ENCODE measurements at places on chromosomes 5 and 9. TPM values are rescaled to one million over a fixed set of nuclear protein-coding genes. Genes with fewer than 3 reads are reported as not detected.

- DNase-seq = no peak
Observed at GRCh38 chr5:58490402-58491050, 709 bp upstream of the GAPT start.

GRCh38 chr9:136143215-136144001, 24.7 kb upstream of the TMEM250 start:
- peak; percentile 59 for DNase-seq

The C5orf58 gene
- 0.28 TPM for total RNA-seq

DNA sequence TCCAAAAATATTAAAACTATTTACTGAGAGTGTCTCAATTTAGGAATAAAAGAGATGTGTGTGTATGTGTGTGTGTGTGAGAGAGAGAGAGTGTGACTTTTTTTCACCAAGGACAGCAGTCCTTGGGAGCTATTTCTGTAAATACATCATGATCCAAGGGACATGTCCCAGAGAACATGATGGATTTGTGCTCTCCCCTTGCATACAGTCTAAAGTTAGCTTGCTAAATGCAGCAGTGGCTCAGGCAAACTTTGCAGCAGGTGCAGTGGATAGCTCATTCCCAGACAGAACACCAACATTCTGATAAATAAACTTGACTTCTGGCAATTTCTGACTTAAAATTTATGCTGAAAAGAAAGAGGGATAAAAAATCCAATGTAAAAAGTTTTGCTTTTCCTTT, 55.4 kb upstream of the SGCD start:
- DNase-seq = no peak

The SLC6A3 gene
- total RNA-seq = 0.10 TPM

GRCh38 chr9:35367451-35367850, 122.5 kb upstream of the RUSC2 start:
- DNase-seq = no peak
